ENCODE measurements at places on chromosomes 13 and 19.

- no peaks in the 10 kb centered on the region for H3K27me3 ChIP-seq
- no peaks in the 10 kb centered on the region for H3K4me1 ChIP-seq
- peaks cover 7% of the 10 kb centered on the region for H3K36me3 ChIP-seq
- H3K4me3 ChIP-seq: no peak overlapping the region
- no peak overlapping the region for H3K27ac ChIP-seq
- peak; percentile 77 for DNase-seq
Measured at GRCh38 chr19:44657211-44657921, 13.7 kb downstream of the PVR start.

DNA sequence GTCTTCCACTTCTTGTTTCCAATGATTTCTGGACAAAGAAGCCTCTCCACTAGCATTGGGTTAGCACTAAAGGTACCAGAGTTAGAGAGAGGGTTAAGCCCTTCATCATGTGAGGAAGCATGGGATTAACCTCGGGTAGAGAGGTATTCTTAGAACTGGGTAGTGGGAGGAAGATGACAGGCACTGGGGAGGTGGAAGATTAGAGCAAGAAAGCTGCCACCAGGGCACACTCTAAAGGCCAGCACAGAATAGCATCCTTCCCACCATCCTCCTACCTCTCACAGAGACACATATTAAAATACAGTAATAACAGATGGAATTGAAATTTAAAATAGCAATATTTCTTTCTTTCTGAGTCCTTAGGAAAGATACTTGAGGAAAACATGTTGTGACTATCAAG, 84.5 kb upstream of the PCDH20 start:
- no peak for DNase-seq
- no peak overlapping the region for H3K27ac ChIP-seq
- no peaks in the 10 kb centered on the region for H3K27me3 ChIP-seq
- H3K36me3 ChIP-seq: no peaks in the 10 kb centered on the region
- H3K4me3 ChIP-seq: no peak overlapping the region
- no peaks in the 10 kb centered on the region for H3K4me1 ChIP-seq

- no peaks in the 10 kb centered on the region for H3K4me1 ChIP-seq
- no peaks in the 10 kb centered on the region for H3K27me3 ChIP-seq
- no peak overlapping the region for H3K27ac ChIP-seq
- no peak overlapping the region for H3K4me3 ChIP-seq
- H3K36me3 ChIP-seq: no peaks in the 10 kb centered on the region
Measured at GRCh38 chr19:57675881-57676280, 5.9 kb upstream of the ZNF551 start.

DNA sequence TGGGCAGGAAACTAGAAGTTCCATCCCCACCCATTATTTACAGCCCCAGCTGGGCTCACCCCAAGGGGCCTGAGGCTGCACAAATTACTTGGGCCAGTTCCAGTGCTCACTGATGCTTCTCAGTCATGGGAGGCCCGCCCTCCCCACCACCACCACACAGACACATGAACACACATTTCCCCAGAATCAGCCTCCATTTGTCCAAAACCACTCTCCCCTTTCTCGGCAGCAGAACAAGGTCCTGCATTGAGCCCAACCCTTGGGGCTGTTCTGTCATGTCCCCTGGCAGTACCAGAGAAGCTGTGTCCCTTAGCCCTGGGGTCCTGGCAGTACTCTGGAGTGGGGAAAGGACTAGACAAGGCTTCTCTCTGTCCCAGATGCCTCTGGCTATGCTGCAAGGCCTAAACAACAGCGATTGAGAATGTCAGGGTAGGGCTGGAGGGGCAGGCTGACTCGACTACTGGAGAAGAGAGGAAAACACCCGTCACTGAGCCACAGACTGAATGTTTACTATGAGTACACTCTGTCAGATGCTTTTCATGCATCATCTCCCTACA, 21.8 kb downstream of the SAMD4B start:
- H3K4me3 ChIP-seq: no peak overlapping the region
- H3K4me1 ChIP-seq: no peaks in the 10 kb centered on the region
- H3K27ac ChIP-seq: no peak overlapping the region
- DNase-seq: no peak
- no peaks in the 10 kb centered on the region for H3K27me3 ChIP-seq

- no peak overlapping the region for H3K27ac ChIP-seq
- H3K27me3 ChIP-seq: no peaks in the 10 kb centered on the region
- no peaks in the 10 kb centered on the region for H3K4me1 ChIP-seq
- no peak for DNase-seq
Measured at GRCh38 chr13:99653526-99653925, 152.3 kb downstream of the TM9SF2 start.

GRCh38 chr19:18589380-18590272, 1.0 kb downstream of the REX1BD start:
- H3K36me3 ChIP-seq: no peaks in the 10 kb centered on the region
- H3K27ac ChIP-seq: peak overlapping the region; percentile 79
- peak overlapping the region; percentile 68 for H3K4me3 ChIP-seq
- H3K4me1 ChIP-seq: no peaks in the 10 kb centered on the region
- H3K27me3 ChIP-seq: no peaks in the 10 kb centered on the region

DNA sequence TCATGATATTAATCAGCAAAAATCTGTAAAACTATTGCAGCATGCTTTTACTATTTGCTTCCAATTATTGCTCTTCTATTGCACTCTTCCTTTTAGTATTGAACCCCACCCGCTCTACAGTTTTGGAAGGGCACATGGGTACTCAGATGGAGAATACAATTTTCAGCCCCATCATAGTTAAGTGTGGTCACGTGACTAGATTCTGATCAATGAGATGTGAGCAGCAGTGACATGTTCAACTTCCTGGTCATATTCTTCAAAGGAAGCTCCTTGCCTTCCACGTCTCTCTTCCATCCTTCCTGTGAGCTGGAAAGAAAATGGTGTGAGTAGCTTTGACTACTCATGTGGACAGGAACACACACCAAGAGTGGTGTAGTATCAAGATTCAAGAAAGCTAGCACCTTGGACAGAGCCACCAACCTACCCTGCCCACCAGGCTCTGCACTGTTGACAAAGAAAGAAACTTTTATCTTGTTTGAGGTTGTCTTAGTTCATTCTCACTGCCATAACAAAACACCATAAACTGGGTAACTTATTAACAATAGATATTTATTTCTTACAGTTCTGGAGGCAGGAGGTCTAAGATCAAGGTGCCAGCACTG, 3.8 kb upstream of the FGF14 start:
- no peaks in the 10 kb centered on the region for H3K27me3 ChIP-seq
- H3K27ac ChIP-seq: no peak overlapping the region
- H3K4me1 ChIP-seq: no peaks in the 10 kb centered on the region

- no peak overlapping the region for H3K27ac ChIP-seq
- DNase-seq: no peak
- no peaks in the 10 kb centered on the region for H3K4me1 ChIP-seq
Measured at GRCh38 chr19:47444388-47444821, 25.1 kb upstream of the MEIS3 start.

GRCh38 chr13:50344717-50345116, 329.5 kb downstream of the KCNRG start:
- no peak for DNase-seq
- no peaks in the 10 kb centered on the region for H3K36me3 ChIP-seq
- H3K4me1 ChIP-seq: no peaks in the 10 kb centered on the region
- no peak overlapping the region for H3K27ac ChIP-seq
- H3K4me3 ChIP-seq: no peak overlapping the region

DNA sequence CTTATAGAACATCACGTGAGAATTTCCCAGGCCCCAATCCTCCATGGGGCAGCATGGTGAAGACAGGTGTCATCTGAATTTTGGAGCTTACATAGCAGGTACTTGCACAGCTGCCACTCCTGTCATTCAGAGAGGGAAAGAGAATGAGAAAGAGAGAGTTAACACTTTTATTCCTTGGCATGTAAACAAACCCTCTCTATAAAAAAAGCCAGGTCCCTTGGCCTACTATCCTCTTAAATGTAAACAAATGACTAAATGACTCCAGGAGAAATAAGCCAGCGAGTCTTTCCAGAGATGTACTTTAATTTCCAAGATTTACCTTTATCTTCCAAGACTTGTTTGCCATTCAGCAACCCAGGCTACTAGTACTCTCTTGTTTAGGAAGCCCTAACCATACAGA, 195.3 kb upstream of the HTR2A start:
- H3K27me3 ChIP-seq: no peaks in the 10 kb centered on the region
- H3K27ac ChIP-seq: no peak overlapping the region
- H3K4me3 ChIP-seq: no peak overlapping the region
- H3K4me1 ChIP-seq: no peaks in the 10 kb centered on the region
- no peak for DNase-seq
- H3K36me3 ChIP-seq: no peaks in the 10 kb centered on the region

DNA sequence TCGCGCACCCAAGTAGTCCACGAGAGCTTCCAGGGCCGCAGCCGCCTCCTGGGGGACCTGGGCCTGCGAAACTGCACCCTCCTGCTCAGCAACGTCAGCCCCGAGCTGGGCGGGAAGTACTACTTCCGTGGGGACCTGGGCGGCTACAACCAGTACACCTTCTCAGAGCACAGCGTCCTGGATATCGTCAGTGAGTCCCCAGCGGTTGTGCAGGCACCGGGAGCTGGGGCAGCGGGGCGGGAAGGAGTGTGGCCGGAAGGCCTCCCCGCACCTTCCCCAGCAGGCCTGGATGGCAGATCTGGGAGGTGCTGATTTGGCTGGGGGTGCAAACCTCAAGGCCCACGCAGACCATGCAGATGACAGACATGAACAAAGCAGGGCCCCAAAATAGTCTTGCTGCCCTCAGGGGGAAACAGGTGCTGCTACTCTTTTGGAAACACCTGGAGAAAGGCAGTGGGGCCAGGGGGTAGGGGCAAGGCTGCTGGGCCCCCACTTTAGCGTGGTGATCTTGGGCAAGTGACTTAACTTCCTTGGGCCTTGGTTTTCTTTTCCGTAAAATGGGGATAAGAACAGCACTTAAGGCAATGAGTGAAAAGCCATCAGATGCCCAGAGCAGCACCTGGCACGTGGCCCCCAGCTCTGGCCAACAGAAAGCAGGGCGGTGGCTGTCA, 4.0 kb downstream of the MAG start:
- H3K36me3 ChIP-seq: no peaks in the 10 kb centered on the region
- H3K4me3 ChIP-seq: no peak overlapping the region
- no peaks in the 10 kb centered on the region for H3K27me3 ChIP-seq
- no peaks in the 10 kb centered on the region for H3K4me1 ChIP-seq
- no peak overlapping the region for H3K27ac ChIP-seq

DNA sequence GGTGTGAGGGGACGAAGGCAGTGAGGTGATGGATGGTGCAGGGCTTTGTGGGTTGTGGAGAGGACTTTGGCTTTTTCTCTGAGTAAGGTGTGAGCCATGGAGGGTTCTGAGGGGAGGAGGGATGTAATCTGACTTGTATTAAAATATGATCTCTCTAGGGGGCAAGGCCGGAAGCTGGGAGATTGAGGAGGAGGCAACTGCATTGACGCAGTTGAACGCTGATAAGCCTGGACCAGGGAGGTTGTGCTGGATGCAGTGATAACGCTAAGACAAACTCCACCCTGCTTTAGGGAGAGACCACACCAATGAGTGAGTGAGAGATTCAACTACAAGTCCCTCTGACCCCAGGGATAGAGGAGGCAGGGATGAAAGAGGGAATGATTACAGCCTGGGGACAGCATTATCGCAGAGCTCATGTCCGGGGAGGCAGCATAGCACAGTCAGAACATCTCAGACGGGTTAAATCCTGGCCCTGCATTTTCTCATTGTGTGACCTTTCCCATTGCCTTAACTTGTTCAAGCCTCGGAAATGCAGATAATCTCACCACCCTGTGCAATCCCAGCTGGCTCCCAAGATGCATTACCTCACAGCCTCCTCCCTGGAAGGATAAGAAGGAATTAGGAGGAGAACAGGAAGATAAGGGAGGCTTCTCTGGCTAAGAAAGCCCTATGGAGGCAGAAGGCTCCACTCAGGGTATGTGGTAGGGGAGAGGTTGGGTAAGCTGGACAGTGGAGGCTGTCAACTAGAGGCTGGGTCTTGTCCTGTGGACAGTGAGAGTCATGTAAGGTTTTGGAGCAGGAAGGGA, 124.2 kb downstream of the CACNA1A start:
- no peaks in the 10 kb centered on the region for H3K27me3 ChIP-seq
- H3K36me3 ChIP-seq: no peaks in the 10 kb centered on the region
- no peaks in the 10 kb centered on the region for H3K4me1 ChIP-seq
- H3K27ac ChIP-seq: no peak overlapping the region

GRCh38 chr13:113207890-113208420, 514 bp downstream of the PCID2 start:
- peak overlapping the region; percentile 42 for H3K27ac ChIP-seq
- H3K4me3 ChIP-seq: peak overlapping the region; percentile 68
- no peaks in the 10 kb centered on the region for H3K36me3 ChIP-seq

GRCh38 chr13:50584856-50585580, 258.5 kb downstream of the DLEU7 start:
- DNase-seq: no peak
- no peaks in the 10 kb centered on the region for H3K36me3 ChIP-seq
- H3K4me3 ChIP-seq: no peak overlapping the region
- H3K27me3 ChIP-seq: no peaks in the 10 kb centered on the region
- H3K4me1 ChIP-seq: peaks cover 2% of the 10 kb centered on the region

- H3K27me3 ChIP-seq: no peaks in the 10 kb centered on the region
- DNase-seq: no peak
- no peak overlapping the region for H3K4me3 ChIP-seq
- no peaks in the 10 kb centered on the region for H3K4me1 ChIP-seq
- no peaks in the 10 kb centered on the region for H3K36me3 ChIP-seq
Measured at GRCh38 chr19:48248081-48248833, 7.5 kb downstream of the CARD8 start.

- no peak for DNase-seq
- no peak overlapping the region for H3K4me3 ChIP-seq
- H3K27ac ChIP-seq: no peak overlapping the region
- no peaks in the 10 kb centered on the region for H3K27me3 ChIP-seq
- no peaks in the 10 kb centered on the region for H3K4me1 ChIP-seq
Measured at GRCh38 chr13:77503398-77503797, 32.1 kb upstream of the SCEL start.

GRCh38 chr13:33992881-33993336, 175.0 kb downstream of the RFC3 start:
- no peak overlapping the region for H3K4me3 ChIP-seq
- H3K4me1 ChIP-seq: no peaks in the 10 kb centered on the region
- no peaks in the 10 kb centered on the region for H3K36me3 ChIP-seq

DNA sequence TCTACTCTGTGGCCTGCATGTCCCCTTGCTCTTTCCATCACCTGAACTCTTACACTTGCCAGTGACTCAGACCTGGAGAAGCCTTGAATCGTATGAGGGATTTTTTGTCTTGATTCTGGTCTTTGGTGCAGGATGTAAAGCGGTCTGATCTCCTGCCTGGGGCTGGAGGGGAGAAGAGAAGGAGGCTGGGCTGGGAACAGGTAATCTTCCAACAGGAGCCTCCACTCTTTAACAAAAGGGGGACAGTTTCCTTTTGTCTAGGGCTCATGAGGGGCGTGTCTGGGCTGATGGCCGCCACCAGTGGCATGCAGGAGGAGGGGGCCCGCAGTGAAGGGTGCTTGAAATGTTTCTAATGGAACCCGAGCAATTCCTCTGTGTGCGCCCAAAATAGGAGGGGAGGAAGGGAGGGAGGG, 24.7 kb downstream of the NFIX start:
- peak overlapping the region; percentile 81 for H3K27ac ChIP-seq
- no peaks in the 10 kb centered on the region for H3K36me3 ChIP-seq
- no peak for DNase-seq

All from aorta (tissue), 5 donors.